ENCODE measurements at places on chromosomes 16 and 17.

DNA sequence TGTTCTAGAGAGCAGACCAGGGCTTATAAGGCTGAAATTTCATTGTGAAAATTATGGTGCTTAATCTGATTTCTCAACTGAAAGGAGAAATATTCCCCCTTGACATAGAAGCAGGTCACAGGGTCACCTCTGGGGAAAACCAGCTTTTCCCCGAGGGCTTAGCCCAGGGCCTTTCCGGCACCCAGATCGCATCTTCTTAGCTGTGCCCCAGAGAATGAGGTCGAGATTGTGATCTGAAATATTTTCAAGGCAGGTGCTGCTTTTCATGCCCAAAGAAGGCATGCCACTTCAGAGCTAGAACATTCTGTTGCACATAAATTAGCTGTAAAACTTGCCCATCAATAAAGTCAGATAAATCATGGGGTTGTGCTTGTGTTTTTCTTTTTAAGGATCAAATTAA lies 25.4 kb upstream of the ARHGAP17 start:
- no peak for DNase-seq

GRCh38 chr16:60073376-60073775 lies 1339.3 kb upstream of the GOT2 start:
- no peak for DNase-seq

GRCh38 chr16:60640038-60640437 lies 1396.2 kb downstream of the CDH8 start:
- no peak for DNase-seq

DNA sequence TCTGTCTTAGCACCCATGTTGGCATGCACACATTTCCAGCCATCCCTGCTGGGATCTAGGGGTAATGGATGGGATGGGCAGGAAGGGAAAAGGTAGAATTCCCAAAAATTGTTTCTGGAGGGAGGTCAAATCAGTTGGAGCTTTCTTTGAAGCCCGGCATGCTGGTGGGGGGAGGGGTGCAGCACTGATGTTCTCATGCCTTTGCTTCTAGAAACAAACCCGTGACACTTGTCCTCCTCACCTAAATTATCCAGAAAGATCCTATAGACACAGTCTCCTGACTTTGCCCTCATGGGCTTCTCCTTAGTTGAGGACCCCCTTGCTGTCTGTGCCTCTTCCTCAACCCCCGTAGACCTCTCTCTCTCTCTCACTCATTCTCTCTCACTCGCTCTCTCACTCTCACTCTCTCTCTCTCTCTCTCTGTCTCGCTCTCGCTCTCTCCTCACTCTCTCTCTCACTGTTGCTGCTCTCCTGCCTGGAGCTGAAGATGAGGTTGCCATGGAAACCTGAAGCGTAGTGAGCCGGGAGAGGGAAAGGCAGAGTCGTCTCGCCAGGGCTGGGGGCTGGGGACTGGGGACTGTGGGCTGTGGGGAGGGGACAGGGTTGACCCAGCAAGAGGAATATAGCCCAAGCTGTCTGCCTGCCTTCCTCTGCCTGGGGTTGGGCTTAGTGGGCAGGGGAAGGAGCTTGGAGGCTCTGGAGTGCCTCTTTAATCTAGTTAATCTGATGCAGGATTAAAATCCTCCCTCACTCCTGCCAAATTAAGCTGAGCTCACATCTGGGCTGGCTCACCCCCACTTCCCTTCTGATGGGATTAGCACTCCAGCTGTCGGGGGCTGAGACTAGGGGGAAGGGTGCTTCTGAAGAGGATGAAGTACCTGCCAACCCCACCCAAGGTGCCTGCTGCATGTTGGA lies 16.1 kb downstream of the LASP1 start:
- no peak for DNase-seq

DNA sequence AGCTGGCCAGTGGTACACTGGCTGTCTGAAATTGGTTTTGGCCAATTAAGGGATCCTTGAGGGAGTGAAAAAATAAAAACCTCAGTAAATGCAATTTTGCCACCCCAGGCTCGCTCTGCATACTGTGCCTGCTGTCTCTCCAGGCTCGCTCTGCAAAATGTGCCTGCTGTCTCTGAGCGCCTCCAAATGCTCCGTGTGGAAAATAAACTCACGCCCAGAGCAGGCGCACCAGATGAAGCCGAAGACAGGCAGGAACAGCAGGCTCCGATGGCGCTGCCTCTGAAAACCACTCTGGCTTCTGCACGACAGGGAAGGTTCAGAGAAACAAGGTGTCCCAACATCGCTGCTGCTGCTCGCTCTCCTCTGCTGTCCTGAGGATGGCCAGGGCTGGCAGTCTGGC lies 29.1 kb downstream of the SNN start:
- DNase-seq: no peak

- DNase-seq: no peak
These were observed 38.5 kb upstream of the KSR1 start for GRCh38 chr17:27417596-27418365.

DNA sequence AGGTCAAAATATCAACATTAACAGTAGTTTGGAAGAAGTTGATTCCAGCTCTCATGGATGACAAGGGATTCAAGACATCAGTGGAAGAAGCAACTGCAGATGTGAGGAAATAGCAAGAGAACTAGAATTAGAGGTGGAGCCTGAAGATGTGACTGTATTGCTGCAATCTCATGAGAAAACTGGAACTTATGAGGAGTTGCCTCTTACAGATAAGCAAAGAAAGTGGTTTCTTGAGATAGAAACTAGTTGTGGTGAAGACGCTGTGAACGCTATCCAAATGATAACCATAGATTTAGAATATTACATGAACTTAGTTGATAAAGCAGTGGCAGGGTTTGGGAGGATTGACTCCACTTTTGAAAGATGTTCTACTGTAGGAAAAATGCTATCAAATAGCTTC lies 67.8 kb downstream of the GOSR1 start:
- DNase-seq: no peak

GRCh38 chr17:8622191-8622590 lies 8.3 kb downstream of the MYH10 start:
- no peak for DNase-seq

DNA sequence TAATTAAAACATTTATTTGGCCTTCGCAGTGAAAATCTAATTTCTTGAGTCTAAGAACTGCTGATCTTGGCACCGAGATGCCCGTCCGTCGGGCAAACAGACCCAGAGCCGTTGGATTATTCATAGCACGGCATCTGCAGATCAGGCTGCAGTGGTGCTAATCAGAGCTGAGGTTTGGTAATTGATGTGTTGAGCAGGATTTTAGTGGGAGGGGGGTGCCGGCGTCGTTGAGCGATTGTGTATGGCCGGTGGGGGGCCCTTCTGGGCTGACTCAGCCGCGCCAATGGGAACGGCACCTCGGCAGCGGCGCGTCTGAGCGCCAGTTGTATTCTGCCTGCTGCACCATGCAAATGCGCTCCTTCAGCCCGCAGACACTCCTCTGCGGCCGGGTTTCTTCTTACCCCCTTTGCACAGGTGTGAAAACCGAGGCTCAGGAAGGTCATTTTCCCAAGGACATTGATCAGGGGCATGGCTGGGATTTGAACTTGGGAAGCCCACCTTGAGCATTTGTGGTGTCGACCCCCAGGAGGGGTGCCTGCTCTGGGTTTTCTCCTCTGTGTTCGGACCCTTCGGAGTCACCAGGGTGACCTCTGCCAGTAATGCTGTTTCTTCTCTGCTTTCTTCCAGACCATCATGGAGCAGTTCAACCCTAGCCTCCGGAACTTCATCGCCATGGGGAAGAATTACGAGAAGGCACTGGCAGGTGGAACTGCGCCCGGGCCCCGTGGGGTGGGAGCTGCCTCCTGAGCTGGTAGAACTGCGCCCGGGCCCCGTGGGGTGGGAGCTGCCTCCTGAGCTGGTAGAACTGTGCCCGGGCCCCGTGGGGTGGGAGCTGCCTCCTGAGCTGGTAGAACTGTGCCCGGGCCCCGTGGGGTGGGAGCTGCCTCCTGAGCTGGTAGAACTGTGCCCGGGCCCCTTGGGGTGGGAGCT lies 18.4 kb downstream of the BAIAP2 start:
- DNase-seq: no peak

GRCh38 chr17:44187131-44187899 lies 543 bp downstream of the TMUB2 start:
- DNase-seq: no peak

GRCh38 chr16:86930663-86931373 lies 352.5 kb downstream of the FOXL1 start:
- DNase-seq: no peak

- DNase-seq: no peak
These were observed 4.0 kb downstream of the CIAO2B start for GRCh38 chr16:66930189-66930588.

- no peak for DNase-seq
These were observed 14.9 kb upstream of the C16orf54 start for GRCh38 chr16:29760567-29761279.

DNA sequence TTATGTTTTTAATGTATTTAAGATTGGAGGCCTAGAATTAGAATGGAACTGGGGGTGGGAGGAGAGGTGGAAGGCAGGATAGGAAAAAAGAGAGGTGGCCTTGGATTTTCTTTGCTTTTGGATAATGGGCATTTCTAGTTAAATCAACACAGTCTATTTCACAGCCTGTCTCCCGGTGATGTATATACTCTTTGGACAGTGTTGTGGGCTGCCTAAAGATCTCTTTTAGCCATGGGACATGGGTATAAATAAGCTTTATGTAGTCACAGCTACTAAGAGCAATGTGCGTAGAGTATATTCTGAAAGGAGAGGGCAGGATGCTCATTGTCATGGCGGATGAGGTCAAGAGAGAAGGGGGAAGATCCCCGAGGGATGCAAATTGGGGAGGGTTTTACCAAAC lies 1084.4 kb upstream of the RBFOX1 start:
- DNase-seq: no peak

DNA sequence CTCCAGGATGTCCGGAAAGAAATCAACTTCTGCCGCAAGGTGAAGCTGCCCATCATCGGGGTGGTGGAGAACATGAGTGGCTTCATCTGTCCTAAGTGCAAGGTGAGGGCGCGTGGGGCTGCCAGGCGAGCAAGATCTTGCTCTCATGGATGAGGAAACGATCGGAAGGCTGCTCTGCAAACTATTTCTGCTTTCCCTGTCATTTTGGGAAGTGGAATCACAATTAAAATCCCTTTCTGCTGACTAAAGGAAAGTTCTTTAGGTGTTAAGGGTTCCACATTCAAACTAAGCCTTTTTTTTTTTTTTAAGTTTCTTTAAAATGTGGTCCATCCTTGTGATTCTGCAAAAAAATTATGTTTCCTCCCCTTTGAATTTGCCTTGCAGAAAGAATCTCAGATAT lies 17.7 kb downstream of the NUBP1 start:
- no peak for DNase-seq

- DNase-seq: no peak
These were observed 16.5 kb downstream of the TENT4B start for GRCh38 chr16:50169555-50170096.

DNA sequence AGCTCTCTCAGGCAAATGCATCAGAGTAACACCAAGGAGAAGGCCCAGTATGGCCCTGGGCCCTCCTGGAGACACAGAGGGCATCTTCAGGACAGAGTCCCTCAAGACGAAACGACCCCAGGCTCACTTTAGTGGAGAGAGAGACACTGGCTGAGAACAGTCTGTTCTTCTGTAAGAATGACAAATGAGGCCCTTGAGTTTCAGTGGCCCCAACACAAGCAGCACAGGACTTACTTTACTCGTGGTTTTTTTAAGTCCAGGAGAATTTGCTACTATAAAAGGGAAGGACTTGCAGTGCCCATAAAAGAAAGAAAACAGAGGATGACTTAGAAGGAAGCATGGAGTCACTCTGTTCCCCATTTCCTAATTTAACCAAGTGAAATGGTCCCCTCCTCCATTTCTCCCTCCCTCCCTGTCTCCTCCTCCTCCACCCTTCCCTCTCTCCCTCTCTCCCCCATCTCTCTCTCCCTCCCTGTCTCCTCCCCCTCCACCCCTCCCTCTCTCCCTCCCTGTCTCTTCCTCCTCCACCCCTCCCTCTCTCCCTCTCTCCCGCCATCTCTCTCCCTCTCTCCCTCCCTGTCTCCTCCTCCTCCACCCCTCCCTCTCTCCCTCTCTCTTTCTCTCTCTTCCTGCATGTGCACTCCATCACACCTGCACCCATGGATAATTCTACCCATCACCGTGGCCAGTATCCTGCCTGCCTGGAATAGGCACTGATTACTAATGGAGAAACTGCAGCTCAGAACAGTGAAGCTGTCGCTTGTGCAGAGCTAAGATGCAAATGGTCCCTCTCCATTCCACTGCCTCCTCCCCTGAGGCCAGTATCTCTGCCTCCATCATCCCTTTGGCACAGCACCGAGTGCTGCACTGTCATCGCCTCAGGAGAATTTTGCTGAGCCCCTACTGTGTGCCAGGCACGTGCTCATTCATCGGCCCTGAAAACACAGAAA lies 47.3 kb upstream of the RBFOX3 start:
- DNase-seq: no peak

GRCh38 chr17:16980813-16981731 lies 9.2 kb upstream of the TNFRSF13B start:
- DNase-seq: no peak

DNA sequence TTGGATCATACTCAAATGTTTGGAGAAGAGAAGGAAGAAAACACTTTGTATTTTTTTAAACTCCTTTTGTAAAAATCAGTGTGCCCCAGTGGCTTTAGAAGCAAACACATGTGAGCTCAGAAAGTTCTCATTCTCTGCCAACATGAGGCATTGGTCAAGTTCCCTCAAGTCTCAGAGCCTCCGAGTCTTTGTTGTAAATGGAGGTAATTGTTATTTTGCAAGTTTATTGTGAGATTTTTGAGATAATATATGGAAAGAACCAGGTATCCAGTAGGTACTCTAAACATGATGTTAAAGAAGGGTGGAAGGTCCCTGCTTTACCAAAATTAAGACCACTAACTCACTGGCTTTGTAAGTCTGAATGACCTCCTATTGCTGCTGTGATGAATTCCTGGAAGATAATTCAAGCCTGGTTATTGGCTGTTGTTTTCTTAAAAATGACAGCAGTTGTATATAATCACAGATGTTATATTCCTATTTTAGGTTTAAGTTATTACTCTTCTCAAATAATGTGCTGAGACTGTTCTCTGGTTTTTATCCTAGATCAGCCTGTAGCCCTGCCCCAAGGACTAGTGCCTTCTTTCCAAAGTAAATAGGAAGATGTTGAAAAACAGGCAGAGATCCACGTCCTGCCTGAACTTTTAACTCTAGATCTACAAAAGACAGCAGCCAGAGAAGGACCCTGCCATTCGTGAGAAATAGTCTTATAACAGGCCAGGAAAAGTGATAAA lies 2.4 kb downstream of the HLF start:
- DNase-seq: no peak

DNA sequence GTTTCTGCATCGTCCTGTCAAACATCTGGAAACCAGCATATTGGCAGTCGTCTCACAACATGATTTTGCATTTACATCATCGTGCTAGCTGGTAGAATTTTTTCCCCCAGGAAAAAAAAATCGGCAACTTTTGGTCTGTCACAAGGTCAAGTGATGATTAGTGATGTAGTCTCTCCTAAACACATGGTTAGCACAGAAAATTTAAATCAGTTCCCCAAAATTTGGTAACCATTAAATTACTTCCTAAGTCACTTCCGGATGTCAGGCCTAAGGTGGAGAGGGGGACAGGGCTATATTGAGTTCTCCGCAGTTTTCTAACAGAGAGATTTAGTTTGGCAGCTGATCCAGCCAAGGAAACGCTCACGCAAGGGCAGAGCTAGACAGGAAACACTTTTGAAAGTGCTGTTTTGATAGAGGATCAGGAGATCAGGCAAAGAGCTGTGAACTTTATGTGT lies 271.0 kb upstream of the TBX2 start:
- DNase-seq: no peak

Measured in activated CD4-positive, alpha-beta T cell treated with anti-CD3 and anti-CD28 coated beads, Interleukin-2, amount 50 U/mL, for 48 hours (primary cell).